ENCODE measurements at places on chromosomes 5 and 9.
A peak's percentile ranks its signal among the peaks of the same experiment; 100 is the strongest.

DNA sequence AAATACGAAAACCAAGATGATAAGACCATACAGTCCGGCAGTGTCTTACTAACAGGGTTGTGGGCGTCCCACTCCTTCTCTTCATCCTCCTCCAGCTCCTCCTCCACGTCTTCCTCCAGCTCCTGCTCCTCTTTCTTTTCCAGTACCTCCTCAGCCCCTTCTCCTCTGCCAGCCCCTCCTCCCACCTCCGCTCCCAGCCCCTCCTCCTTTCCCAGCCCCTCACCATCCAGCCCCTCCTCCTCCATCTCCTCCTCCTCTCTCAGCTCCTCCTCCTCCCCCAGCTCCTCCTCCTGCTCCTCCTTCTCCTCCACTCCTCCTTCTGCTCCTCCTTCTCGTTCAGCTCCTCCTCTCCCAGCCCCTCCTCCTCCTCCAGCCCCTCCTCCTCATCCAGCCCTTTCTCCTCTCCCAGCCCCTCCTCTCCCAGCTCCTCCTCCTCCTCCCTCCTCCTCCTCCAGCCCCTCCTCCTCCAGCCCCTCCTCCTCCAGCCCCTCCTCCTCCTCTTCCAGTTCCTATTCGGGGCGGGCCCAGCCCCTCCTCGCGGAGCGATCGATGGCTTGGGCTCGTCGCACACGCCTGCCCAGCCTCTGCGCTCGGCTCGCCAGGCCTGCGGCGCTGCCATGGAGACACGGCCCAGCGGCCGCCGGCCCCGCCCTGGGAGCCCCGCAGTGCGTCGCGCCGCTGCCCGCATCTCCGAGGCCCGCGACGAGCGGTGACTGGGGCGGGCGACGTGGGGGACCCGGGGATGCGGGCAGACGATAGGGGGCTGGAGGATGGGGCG is at the start of gene BRD3OS:
BRD3OS (plus strand) TSS at position 654 of the 778 bp plus-strand sequence. CDS start 1,267 bp downstream, outside the sequence.
- peak; percentile 72 for DNase-seq

DNA sequence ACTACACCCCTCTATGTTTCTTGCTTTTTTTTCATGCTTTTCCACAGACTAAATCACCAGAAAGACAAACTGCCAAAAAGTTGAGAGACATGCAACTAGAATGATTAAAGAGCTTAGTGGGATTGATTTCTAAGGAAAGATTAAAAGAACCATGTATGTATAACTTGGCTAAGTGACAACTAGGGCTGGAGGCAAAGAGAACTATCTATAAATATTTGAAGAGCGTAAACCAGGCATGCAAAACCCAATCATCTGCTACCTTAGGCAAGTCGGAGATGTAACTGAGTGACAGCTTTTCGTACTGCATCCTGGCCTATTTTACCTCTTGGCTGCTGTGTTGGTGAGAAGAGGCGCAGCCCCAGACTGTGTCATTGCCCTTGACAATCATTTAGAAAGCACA is 121.0 kb upstream of the TLX3 start:
- no peak for DNase-seq

DNA sequence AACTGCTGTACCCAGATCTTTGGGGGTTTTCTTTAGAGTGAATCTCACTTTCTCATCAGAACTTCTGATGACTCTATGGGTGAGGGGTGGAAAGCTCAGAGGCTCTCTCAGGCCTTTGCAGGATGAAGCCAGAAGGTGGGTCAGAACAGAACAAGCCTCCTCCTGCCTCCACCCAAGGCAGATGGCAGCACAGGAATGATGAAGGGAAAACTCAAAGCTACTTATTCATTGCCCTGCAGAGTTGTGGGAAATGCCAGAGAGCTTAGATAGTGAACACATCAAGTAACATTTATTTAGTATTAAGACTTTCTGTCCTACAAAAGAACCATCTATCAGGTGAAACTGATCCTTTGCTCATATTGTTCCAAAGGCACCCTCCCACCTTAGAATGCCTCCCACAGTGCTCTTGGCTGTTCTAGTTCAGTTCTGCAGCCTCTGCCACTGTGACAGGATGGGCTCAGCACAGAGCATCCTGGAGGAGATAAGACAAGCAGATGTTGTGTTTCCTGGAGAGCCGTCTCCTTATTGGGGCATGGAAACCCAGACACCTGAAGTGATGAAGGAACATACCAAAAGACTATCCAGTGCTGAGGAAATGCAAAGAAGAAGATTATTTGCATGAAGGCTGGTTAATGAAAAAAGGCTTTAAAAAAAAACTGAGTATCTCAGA is 146.6 kb downstream of the ADAMTS12 start:
- DNase-seq = no peak

- DNase-seq = no peak
Observed at GRCh38 chr9:114869845-114870244, 60.5 kb downstream of the TNFSF8 start.

- no peak for DNase-seq
Observed at GRCh38 chr5:133613184-133613583, 843 bp upstream of the FSTL4 start.

GRCh38 chr5:111775224-111775623 is 18.2 kb upstream of the NREP start:
- no peak for DNase-seq

GRCh38 chr9:72984226-72984947 is 31.5 kb upstream of the ALDH1A1 start:
- no peak for DNase-seq

- DNase-seq = no peak
Observed at GRCh38 chr9:113620377-113621161, 157.0 kb downstream of the RGS3 start.

GRCh38 chr9:126915281-126915816 is 767 bp downstream of the RALGPS1 start:
- peak; percentile 4 for DNase-seq

- DNase-seq = no peak
Observed at GRCh38 chr9:117180896-117181445, 233.9 kb downstream of the ASTN2 start.

DNA sequence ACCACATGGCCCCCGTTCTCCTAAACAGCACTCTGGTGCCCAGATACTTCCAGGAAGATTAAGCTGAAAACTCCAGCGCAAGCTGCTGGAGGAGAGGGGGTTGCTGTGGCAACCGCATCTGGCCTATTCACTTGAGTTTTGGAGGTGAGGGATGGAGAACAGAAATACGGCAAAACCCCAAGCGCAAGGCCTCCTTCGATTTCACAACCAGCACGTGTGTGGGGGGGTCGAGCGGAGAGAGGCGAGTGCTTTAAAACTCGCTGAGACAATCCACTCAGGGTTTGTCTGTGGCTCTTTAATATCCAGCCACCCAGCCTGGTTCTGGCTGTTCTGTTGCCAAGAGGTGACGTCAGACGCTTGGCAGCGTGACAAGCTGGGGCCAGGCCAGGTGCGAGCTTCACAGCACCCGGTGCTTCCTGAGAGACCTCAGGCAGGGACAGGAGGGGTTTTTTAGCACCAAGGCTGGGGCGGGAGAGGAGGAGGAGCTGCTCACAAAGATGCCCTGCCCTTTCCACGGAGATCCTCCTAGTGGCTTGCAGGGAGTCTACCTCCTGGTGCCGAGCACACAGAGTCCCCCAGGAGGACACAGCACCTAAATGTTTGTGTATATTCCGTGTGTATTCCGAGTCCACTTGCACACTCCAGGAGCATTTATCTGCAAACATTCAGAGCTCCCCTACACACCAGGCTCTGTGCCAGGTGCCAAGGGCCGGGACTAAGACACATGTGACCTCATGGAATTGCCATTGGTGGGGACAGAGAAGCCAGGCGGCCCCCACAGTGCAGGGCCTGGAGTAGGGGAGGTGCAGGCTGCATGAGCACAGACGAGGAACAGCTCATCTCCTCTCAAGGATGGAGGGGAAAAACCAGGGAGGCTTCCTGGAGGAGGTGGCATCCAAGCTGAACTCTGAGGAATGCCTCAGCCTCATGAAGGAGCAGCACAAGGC is 194.6 kb downstream of the OLFM1 start:
- DNase-seq = no peak

GRCh38 chr9:89854715-89855475 is 250.1 kb downstream of the GADD45G start:
- DNase-seq = no peak

DNA sequence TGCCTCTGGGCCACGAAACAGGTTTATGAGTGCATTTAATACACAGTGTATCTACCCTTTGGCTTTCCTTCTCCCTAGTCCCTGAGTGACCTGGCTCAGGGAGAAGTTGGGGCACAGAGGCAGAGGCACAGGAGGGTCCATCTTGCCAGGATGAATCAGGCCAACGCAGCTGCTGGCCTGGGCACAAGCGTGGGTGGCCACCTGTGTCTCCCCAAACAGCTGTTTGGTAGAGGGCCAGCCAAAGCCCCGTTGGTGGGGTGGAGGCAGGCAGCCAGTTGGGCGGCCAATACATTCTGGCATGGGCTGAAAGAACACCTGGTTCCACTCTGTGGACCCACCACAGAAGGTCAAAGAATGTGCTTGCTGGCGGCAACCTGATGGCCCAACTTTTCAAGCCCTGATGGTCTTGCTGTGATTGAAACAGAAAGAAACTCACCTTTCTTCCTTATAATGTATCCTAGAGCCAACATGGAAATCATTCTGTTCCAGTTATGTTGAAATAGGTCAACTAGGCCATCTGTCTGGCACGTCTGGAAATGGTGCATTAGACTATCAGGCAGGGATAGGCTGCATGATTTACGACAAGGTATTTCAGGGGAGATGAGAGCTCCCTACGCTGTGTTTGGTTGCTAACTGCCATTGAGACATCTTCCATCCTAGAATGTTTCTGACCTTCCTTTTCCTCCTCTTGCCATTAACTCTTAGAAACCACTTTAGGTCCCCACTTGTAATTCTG is 337.4 kb downstream of the ADAMTS6 start:
- DNase-seq = no peak

DNA sequence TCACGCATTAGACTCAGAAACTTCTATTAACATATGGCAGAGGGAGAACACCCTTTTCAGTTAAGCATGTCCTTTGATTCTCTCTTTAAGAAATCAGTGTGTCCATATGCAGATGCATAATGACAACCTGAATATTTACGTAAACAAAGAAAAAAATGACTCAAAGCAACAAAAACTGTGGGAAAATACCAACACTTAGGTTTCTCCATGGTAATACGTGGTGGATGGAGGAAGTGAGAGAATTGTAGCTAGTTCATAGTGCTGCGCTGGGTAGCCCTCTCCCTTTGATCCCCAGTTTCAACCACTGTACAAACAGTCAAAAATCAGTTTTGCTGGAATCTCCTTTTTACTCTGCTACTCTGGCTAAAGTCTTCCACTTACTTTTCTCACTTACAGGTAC is 2.0 kb upstream of the MAP3K1 start:
- DNase-seq = no peak

DNA sequence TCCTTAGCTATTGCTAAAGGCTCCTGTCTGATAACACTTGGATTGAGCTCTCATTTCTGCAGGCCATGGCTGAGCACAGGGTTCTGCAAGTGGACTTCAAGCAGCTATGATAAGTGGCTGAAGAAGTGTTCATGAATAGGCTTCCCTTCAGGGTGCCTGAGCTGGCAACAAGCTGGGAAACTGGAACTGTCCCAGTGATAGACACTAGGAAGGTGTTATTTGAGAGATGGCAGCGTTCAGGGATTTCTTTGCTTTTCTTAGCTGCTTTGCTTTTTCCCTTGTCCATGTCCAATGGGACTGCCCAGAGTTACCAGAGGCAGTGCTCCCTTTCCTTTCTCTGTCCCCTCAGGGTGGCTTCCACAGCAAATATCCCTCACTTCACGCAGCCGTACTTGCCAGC is 75.8 kb downstream of the INIP start:
- DNase-seq = no peak

GRCh38 chr9:69193685-69194032 is 19.6 kb downstream of the TJP2 start:
- no peak for DNase-seq

DNA sequence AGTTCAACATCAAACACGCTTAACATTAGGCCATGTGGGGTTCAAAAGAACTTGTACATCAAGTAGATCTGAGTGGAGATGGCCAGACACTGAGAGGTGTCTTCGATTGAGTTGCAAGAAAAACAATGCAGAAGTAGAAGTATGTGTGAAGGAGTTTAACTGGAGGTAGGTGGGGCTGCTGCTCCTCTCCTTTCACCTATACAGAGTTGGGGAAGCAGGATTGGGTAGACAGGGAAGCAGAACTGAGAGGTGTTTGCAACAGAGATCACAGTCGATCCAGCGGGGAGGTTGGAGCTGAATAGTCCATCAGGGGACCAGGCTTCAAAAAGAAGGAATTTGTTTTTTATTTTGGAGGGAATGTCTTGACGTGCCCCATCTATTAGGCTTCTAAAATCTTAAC is 61.7 kb upstream of the SLC27A6 start:
- no peak for DNase-seq

GRCh38 chr5:54249210-54250028 is 61.0 kb downstream of the ARL15 start:
- DNase-seq = no peak

DNA sequence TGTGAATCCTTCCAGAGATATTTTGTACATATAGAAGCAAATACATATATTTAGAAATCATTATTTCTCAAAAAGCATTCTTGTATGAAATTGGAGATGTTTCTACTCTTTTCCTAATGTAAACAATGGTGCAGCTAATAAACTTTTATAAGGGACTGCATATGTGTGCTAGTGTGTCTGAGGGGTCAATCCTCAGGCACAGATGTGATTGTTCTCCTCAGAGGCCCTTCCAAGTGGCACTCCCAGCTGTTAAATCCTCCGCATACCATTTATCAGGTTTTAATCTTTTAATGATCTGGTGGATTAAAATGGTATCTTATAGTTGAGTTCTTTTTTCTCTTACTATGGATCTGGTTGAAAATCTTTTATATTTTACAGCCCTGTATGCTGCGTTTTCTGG is 5.6 kb upstream of the OMD start:
- DNase-seq = no peak

GRCh38 chr5:643351-643801 is 31.2 kb downstream of the CEP72 start:
- no peak for DNase-seq

DNA sequence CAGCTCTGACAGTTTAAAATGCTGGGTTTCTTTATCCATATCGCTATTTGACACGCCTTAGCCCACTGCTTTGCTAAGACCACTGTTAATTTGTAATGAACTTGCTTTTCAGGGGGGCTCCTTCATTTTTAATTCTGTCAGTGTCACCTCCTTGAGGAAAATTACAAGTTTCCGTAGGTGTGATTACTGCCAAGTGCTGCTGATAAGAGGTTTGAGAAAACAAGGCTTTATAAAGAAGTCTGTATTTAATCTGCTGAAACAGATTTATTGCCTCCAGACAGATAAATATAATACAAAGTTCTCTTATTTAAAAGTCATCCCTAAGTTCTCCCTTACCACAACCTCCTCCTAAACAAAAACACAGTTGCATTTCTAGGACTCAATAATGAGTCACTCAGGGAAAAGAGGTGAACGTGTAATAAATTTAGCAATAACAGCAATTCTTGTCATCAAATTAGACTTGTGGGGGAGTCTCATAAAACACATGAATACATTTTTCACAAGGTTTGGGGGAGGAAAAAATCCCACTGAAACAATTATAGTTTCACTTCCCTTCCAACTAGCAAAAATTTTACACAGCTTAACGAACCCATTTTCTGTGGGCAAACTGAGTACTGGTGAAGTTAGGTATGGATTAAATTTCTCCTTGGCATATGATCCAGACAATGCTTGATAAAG is 72.8 kb downstream of the MAPKAP1 start:
- no peak for DNase-seq

GRCh38 chr5:180428598-180428997 is 65.6 kb upstream of the CNOT6 start:
- DNase-seq = no peak

- no peak for DNase-seq
Observed at GRCh38 chr5:67163863-67164595, 32.6 kb downstream of the CD180 start.

- DNase-seq = no peak
Observed at GRCh38 chr9:79301551-79302391, 270.0 kb upstream of the TLE4 start.

- DNase-seq = no peak
Observed at GRCh38 chr5:1202798-1203185, 1.4 kb downstream of the SLC6A19 start.

Data from stimulated activated CD4-positive, alpha-beta T cell treated with anti-CD3 and anti-CD28 coated beads, Interleukin-1b, Interleukin-23, amount 100 ng/mL, for 1 hour (primary cell).